ENCODE measurements at places on chromosomes 6 and 20.

GRCh38 chr6:15355683-15356099, 109.8 kb downstream of the JARID2 start:
- no peak for DNase-seq

- DNase-seq, result no peak
Measured at GRCh38 chr20:9503526-9504245, 10.7 kb upstream of the LAMP5 start.

- no peak for DNase-seq
Measured at GRCh38 chr6:149111556-149112115, 205.9 kb upstream of the TAB2 start.

DNA sequence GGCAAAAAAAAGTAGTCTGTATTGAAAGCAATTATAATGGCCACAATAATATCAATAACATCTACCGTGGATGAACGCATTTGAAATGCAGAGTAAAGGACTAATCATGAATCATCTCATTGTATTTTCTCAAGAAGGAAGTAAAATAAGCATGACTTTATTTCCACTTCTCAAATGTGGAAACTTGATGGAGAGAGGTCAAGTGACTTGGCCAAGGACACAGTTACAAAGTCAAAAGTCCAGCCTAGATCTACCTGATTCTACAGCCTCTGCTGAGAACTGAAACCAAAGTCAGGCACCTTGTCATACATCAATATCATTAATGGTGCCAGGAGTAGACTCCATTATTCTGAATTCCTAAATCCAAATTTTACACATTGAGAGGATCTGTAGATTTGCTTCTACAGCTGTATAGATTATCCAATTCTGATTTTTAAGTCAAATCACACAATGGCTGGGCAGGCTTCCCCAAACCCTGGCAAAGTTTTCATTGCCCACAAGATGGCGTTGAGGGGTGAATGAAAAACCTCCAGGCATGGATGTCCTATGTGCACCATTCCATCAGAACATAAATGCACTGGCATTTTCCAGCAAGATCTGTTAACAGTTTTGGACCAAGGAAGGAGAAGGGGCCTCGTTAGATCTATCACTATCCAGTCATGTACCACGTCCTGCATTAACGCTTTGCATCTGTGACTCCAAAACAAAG, 423.1 kb downstream of the MAFB start:
- DNase-seq, result no peak
